ENCODE measurements at places on chromosomes 2 and 18. TPM values are rescaled to one million over a fixed set of nuclear protein-coding genes. Genes with fewer than 3 reads are reported as not detected.
A peak's percentile ranks its signal among the peaks of the same experiment; 100 is the strongest.

Gene POTEJ
- under 0.01 TPM for total RNA-seq

Gene RAD51AP2
- total RNA-seq: not detected

Gene ALLC
- not detected for total RNA-seq

GRCh38 chr2:10286216-10287037 is 16.3 kb upstream of the HPCAL1 start:
- DNase-seq: no peak

- no peak for DNase-seq
Observed at GRCh38 chr2:70069049-70069448, 18.2 kb upstream of the PCBP1 start.

DNA sequence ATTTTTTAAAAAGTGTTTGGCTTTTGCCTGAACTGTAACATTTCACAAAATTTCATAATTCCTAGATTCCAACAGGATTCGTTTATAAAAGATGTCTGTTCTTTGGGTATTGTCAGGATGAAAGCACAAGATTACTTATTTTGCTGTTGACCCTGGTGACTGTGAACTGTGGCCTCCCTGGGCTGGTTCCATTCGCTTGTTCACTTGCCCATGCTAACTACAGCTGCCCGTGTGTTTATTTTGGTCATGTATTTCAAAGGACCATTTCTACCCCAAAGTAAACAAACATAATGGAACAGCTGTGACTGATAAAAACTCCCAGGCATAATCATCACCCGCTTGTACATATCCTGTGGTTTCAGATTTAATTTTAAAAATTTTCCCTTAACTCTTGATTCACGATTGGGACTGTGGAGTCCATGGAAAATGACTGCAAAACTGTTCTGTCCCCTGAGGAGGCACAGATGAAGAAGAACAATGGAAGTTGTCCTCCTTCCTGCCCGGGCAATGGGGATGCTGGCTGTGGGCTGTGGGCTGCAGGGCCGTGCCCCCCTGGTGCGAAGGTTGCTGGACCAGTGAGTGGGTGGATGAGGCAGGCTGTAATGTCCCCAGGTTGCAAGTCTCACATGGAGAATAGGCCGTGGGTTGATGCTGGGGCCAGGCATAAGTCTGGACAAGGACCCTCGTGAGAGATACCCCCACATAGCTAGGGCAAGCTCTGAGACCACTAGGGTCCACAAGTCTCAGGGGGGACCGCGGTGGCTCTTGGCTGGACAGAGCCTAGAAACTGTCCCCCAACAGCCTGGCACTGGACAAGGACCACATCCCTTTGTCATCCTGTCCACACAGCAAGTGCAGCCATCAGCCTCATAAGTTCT is 28.9 kb upstream of the HDAC4 start:
- no peak for DNase-seq

- peak; percentile 50 for DNase-seq
Observed at GRCh38 chr2:62180975-62181374, 14.9 kb upstream of the B3GNT2 start.

GRCh38 chr2:234497594-234498235 is 834 bp upstream of the ARL4C start:
- no peak for DNase-seq

DNA sequence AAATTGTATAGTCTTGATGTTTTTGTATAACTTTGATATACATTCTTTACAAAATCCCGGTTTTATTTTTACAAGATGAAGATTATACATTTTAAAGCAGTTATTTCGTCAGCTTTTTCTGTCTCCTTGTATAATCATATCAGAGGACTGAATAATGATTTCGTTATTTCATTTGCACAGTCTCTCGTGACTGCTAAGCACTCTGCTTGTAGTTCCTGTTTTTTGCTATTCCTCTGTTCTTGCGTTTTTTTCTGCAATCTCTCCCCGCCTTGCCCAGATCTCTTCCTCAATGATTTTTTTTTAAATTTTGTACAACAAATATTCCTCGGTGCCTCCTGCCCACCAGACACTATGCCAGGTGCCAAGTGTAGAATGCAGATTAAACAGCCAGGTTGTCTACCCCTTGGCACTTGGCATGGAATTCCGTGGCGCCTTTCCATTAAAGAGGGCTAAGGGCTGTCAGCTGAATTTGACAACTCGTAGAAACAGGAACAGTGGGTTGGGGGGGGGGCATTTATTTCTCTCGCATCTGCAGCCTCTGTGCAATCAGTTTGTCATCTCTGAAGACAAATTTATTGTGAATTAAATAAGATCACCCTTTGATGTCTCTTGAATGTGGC is 69.6 kb downstream of the KLHL29 start:
- DNase-seq: peak; percentile 30

DNA sequence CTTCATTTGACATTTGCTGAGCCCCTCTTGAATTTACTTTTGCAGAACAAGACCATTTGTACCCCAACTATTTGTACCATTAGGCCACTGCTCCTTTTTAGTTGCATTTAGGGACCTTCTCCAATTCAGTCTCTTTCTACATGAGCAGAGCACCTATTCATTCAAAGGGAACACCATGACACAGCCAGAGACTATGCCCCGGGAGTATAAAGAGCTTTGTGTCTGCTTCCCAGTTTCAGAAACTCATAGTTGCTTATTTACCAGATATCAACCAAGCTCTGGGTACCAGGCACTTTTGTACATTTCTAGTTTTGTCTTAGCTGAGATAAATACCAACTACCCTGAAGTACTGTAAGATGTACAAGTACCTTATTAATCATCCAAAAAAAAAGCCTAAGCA is 269.1 kb upstream of the SIX3 start:
- DNase-seq: no peak

DNA sequence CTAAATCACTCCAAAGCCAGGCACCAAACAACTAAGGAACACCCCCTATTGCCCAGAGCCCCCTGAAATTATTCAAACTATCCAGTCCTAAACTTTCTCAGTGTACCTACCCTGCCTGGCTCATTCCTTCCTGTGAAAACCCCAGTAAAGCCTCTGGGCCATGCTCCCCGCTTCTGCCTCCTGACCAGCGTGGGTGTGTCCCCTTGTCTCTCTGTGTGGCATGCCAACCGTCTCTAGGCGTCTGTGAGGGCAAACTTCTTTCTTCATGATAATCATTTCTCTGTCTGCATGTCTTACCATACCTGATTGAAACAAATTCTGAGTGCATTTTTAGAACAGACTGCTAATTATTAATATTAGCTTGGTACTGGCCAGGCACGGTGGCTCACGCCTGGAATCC is 109.0 kb upstream of the MSH2 start:
- DNase-seq: no peak

DNA sequence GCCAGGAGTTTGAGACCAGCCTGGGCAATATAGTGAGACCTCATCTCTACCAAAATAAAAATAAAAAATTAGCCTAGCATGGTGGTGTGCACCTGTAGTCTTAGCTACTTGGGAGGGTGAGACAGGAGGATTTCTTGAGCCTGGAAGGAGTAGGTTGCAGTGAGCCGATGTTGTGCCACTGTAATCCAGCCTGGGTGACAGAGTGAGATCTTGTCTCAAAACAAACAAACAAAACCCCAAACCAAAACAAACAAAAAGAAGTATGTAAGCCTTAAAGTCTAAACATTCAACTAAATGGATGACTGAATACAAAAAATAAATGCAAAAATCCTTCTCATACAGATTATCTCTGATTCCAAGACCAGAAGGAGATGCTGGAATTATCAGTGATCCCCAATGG is 58.6 kb downstream of the RAB31 start:
- no peak for DNase-seq

All from hematopoietic multipotent progenitor cell (in vitro differentiated cells).